ENCODE measurements at places on chromosomes 2 and 18. TPM values are rescaled to one million over a fixed set of nuclear protein-coding genes. Genes with fewer than 3 reads are reported as not detected.

DNA sequence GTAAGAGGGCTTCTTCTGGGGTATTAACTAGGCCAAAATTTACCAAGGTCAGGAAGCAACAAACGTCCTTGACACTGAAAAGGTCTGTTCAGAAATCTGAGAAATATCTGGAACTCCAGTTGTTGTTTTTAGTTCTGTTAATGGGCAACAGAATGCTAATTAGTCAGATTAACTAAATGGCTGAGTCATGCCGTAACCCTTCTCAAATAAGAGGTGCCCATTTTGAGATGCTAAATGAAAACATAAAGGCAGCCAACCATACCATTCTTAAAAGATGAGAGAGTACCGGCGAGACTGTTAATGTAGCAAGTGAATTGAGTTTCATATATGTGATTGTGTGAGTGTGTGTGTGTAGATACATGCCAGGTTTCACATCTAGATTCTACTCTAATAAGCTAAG, 147.9 kb upstream of the GAREM1 start:
- DNase-seq: no peak

EIF2B4 gene
- total RNA-seq: 32.3 TPM

DNA sequence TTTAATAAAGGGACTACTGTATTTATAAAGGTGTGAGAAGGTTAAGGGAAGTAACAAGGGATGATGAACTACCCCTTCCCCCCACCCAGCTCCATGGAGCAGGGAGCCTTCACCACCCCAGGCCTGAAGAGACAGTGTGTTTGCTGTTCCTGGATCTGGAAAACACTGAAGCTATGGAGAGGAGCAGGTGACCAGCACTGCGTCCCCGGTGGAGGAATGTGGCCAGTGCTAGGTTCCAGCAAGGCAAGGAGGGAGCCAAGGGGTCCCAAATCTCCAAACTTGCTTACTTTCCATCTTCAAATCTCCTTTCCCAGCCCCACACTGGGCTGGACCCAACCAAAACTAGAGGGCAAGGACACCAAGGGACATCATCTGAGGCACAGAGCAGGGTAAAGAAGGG, 128.7 kb upstream of the CD302 start:
- no peak for DNase-seq

GRCh38 chr2:230688490-230688889, 24.2 kb upstream of the CAB39 start:
- no peak for DNase-seq

- no peak for DNase-seq
Observed at GRCh38 chr18:78123926-78124797, 855.5 kb upstream of the SALL3 start.

DNA sequence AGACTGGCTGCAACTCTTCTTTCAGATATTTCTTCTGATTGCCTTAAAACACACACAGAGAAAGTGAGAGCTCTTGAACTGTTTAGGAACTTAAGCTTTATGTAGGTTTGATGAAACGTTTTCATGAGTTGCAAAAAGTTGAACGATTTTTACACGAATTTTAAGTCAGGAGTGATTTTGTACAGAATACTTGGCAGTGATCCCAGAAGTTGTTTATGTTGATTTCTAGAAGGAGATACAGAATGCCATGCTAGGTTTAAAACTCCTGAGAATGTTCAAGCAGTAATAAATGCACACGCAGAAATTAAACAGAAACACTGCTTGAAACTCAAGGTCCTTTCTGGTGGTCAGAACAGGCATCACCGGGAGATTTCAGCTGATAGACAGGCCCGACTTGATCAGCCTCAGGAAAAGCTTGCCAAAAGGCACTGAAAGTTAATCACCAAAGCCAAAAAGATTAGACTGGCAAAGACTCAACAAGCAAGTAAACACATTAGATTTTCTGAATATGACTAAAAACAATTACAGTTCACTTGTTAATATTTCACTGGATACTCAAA, 123.1 kb downstream of the SOCS6 start:
- no peak for DNase-seq

GRP gene
- not detected for total RNA-seq

DNA sequence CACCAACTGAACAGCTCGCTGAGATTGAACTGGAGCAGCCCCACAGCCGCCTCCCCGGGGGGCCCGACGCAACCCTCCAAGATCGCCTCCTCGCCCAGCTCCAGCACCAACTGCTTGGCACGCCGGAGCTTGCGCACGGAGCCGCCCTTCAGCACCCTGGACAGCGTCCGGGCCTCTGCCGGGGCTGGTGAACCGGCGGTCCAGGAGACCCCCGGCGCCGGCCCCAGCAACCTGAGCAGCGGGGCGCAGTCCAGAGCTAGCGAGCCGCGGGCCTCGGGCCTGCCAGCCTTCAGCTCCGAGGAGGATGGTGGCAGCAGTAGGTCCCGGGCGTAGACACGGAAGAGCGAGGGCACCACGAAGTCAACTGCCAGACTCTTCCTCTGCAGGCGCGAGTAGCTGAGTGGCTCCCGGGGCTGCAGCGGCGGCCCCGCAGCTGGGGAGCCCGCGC, 1.2 kb downstream of the ALK start:
- DNase-seq: peak; percentile 59

DNA sequence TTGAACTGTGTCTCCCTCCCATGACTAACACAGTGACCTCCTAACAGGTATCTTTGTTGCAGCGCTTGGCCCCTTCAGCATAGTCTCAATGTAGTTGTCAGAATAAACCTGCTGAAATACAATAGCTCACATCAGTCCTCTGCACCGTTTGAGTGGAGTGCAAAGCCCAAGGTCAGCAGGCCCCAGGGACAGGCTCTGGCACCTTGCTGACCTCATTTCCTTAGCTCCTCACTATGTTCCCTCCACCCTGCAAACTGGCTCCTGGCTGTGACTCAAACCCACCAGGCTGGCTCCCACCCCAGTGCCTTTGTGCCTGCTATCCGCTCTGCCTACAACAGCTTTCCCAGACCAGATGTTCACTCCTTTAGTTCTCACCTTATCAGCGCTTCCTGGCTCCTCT, 146.7 kb downstream of the LRATD1 start:
- no peak for DNase-seq

CCDC74A gene
- total RNA-seq: 11.5 TPM

DNA sequence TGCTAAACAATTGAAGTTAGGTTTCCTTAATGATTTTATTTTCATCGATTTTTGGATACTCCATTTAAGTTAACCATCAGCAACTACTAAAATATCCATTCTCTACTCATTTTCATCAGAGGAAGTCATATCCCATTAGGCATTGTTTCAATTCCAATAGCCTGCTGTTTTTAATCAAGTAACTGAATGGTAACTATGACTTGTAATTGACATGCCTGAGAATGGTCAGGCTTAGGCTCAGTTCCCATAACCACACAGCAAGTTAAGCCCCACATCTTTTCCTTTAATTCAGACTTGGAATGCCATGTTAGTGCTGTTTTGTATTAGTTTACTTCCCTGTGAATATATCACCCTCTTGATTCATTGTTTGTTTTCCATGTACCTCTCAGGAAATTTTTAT, 398.8 kb downstream of the ARHGAP15 start:
- no peak for DNase-seq

DNA sequence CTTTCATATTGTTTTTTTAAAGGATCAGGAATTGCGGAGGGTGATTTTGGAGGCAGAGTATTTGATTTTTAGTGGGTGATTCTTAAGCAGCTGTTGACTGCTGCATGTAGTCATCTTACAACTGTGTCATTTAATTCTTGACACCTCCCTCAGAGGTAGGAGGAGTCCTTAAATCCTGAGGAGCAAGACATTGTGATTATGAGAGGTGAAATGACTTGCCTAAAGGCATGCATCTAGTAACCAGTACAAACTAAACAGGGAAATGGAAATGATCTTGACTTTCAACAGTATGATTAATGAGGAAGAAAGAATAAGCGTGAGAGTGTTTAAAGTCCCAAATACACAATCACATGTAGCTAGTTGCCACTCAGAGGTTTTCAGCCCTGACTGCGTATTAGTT, 440.7 kb downstream of the THSD7B start:
- no peak for DNase-seq
